ENCODE measurements at places on chromosomes 4 and X.

DNA sequence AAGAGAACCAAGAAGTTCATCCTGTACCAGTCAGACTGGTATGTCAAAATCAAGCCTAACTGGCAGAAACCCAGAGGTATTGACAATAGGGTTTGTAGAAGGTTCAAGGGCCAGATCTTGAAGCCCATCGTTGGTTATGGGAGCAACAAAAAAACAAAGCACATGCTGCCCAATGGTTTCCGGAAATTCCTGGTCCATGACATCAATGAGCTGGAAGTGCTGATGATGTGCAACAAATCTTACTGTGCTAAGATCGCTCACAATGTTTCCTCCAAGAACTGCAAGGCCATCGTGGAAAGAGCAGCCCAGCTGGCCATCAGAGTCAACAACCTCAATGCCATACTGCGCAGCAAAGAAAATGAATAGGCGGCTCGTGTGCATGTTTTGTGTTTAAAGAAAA, 172.7 kb upstream of the MED14 start:
- DNase-seq = no peak

- no peak for DNase-seq
Observed at GRCh38 chr4:31111790-31112189, 391.6 kb downstream of the PCDH7 start.

GRCh38 chr4:47926667-47927258, 12.4 kb upstream of the NFXL1 start:
- no peak for DNase-seq

DNA sequence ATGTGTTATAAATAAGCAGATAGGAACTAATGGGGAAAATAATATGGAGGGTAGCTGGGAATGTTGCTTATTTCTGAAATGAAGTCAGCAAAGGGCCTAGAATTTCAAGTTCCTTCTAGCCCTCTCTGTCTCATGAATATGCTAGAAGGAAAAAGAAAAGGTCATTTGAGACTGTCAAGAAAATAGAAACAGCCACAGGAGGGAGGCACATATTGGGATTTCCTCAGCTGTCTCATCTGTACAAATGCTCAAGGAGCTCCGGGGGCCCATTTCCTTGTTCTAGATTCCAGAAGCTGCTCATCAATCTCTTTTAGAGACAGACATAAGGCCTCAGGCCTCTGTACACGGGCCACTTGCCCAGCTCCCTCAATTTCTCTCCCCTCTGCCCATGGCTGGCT, 127.6 kb upstream of the ETNPPL start:
- DNase-seq = no peak

GRCh38 chr4:150886597-150886996, 128.5 kb downstream of the LRBA start:
- no peak for DNase-seq

- DNase-seq = no peak
Observed at GRCh38 chrX:13655674-13656073, 2.7 kb downstream of the TCEANC start.

- DNase-seq = no peak
Observed at GRCh38 chr4:81505004-81505598, 33.4 kb upstream of the RASGEF1B start.

GRCh38 chrX:10607233-10607632, 13.2 kb downstream of the MID1 start:
- DNase-seq = no peak

DNA sequence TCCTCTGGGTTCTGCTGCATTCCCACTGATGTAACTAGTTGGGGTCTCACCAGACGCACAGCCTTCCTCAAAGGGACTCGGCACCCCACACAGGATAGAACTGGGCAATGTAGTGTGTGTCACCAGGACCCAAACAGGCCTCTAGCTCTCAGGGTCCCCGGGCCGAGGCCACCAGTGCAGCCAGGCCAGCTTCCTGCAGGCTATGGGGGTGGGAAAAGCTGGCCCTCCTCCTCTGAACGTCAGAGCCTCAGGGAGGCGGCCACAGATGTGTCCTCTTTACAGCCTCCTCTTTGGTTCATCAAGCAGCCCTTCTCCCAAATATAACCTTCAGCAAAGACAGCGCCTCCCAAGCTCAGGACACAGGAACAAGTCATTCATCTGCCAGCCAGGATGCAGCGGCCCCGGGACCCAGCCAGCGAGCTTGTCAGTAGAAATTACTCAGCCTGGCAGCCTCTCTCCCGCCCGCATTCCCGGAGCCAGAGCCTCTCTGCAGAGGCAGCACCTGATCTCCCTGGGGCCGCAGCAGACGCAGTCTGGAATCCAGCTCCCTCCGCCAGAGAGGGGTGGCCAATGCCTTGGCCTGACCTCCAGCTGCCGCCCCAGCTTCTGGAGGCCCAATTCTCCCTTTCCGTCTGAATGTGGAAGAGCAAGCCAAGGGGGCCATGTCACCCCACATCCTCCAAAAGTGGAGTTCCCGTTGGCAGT, 288.5 kb downstream of the FBXW7 start:
- DNase-seq = no peak

- no peak for DNase-seq
Observed at GRCh38 chr4:139602776-139603360, 46.8 kb upstream of the SETD7 start.

- no peak for DNase-seq
Observed at GRCh38 chrX:153659268-153659667, 12.3 kb downstream of the DUSP9 start.

GRCh38 chrX:65707151-65707550, 39.7 kb downstream of the MSN start:
- DNase-seq = no peak
